Left lung (tissue), 14 donors: ENCODE measurements at places on chromosomes 2 and 18. TPM values are rescaled to one million over a fixed set of nuclear protein-coding genes. Genes with fewer than 3 reads are reported as not detected.

Gene CYP1B1
- 155 TPM for total RNA-seq

Gene TBC1D8
- total RNA-seq: 22.1 TPM

Gene CDH20
- total RNA-seq: not detected

Gene LHCGR
- total RNA-seq: 0.13 TPM

Gene FOXI3
- not detected for total RNA-seq
